Large intestine (tissue), 12 donors: ENCODE measurements at places on chromosomes 1 and 21. TPM values are rescaled to one million over a fixed set of nuclear protein-coding genes. Genes with fewer than 3 reads are reported as not detected.

Gene ARHGAP29
- 10.7 TPM for polyA plus RNA-seq

- DNase-seq: peak; percentile 61
These were observed 20.3 kb downstream of the ARHGEF10L start for GRCh38 chr1:17559615-17560419.

DNA sequence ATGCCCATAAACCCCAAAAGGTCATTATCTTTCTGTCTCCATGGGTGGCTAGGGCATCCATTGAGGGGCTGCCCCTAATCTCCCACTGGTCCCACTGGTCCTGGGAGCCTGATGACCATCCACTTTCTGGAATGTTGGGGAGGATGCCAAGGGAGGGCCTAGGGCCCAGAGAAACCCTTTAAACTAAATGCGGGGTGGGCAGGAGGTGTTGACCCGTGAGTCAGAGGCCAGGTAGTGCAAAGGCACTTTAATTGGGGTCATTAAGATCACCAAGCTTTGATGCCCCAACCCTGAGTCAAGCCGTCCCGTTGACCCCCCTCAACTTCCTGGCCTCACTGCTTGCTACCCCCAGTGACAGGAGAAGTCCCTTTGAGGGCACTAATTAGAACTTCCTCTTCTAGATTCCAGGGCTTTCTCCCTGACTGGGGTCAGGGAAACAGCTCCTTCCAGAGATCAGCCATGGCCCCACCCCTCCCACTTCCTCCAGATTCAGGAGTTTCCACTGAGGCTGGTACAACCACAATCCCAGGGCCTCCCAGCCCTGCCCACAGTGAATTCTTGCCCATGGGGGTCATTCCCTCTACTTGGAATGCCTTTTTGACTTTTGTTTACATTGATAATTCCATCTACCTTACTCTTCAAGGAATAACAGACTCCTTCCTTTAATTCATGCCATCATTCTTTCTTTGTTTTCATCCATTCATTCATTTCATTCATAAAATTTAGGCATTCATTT, 15.5 kb upstream of the SERINC2 start:
- DNase-seq: no peak

DNA sequence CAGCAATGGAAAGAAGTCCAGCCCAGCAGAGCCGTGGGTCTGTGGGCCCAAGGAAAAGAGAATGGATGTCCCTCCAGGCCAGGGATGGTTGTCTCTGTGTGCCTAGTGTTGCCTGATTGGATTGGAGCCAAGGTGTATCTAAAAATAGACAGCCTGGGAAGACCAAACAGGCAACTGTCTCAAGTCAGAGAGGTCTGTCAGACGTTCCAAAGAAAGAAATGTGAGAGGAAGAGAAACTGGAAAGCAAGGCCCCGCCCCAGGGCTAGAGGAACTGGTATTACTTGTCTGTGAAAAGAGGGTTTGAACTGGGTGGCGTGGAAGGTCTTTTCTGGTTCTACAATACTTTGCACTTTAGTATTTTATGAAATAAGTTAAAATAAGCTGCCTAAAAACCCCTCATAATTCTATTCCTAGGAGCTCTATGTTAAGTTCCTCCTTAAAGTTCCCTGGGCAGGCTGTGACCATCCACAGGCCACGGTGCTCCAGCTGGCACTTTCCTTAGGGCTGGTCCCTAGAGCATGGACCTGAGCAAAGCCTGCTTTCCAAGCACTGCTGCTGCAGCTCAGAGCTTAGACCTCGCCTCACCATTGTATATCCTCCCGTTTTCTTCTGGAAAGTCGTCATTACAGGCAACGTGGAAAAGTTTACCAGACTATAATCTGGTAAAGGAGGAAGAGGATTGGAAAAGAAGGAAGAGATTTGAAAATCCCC, 151.6 kb downstream of the DISC1 start:
- peak; percentile 11 for DNase-seq

Gene NIBAN1
- polyA plus RNA-seq: 5.1 TPM

Gene RPRD2
- 33.2 TPM for polyA plus RNA-seq

GRCh38 chr1:197811769-197812168, 36.5 kb upstream of the DENND1B start:
- no peak for DNase-seq

Gene SERTAD4
- 2.2 TPM for polyA plus RNA-seq

DNA sequence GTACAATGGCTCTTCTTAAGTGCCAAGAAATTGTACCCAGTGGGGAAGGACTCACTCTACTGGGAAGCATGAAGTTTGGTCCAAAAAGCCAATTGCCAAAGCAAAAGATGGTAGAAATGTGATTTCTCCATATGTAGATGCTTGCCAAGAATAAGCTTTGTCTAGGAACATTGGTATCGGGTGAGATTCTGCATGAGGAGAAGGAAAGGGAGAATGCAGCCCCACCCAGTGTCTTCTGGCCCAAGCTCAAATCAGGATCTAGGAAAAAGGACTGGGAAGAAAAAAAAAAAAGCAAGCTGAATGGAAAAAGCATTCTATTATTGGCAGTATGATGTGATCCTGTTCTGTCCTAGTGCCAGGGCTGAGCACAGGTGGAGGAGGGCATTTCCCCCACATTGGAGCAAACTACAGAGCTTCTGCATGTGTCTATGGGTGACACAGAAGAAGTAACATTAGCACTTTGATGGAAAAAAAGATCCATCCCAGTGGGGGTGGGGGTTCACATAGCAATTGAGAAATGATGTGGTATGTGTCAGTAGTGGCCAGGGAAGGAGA, 226.6 kb downstream of the KCNH1 start:
- DNase-seq: no peak

Gene TRIM67
- 1.1 TPM for polyA plus RNA-seq

DNA sequence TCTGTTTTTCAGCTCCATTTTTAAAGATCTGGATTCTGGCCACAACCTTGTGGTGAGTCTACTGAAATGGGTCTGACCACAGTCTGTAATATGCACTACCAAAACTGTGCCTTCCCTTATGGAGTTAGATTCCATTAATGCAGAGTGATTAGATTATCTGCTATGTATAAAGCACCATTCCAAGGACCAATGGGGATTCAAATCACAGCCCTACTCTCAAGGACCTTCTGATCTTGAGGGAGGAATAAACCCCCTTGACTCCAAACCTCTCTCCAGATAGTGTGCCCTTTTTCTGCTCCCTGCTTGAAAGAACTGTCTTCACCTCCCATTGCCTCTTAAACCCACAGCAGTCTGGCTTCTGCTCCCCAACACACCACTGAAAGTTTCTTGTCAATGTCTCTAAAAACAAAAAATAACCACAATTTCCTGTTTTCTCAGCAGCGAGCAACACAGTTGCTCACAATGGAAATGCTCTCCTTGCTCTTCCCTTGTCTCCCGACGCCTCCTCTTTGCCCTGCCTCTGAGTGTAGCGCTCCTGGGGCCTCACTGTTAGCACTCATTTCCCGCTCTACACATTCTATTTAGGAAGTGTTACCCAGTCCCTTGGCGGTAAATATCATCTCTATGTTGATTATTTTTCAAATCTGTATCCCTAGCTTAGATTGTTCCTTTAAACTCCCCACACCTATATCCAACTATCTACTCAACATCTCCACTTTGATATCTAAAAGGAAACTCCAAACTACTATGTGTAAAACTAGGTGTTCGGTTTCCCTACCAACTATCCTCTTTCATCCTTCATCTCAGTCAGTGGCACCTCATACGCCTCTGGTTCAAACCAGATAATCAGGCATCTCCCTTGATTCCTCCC, 13.6 kb downstream of the PCNX2 start:
- no peak for DNase-seq

DNA sequence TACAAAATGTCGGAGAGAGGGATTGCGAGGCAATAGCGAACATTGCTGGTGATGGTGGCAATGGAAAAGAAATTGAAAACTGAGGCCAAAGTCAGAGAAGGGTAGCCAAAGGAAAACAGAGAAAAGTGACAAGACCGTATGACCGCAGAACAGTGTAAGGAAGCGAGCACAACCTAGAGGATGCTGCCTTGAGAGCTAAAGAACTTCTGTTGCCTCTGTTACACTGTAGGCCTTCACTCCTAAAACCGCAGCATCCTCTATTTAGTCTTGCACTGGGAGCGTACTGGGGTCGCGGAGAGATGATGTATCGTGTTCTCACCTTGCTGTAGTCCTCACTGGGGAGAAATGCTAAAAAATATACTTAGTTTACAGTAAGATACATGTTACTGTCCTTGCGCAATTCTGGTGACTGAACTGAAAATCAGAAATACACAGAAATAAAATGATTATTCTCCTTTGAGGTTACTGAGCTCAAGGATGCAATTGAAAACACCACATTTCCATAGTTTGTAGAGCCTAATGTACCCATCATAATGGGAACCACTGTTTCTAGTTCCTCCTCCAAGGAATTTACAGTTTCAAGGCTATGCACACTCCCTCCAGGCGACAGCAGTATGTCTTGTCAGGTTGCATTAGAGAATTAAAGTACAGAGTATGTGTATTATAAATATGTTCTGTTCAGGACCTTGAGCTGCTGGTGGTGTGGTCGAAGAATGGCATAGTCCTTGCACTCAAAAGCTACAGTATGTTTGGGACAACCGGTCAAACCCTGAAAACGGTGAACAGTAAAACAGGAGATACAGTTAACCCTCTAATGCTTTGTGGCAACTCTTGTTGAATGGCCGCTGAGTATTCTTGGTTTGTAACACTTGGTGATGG, 1.3 kb downstream of the NEK7 start:
- peak; percentile 51 for DNase-seq

GRCh38 chr1:214514819-214515383, 36.5 kb downstream of the PTPN14 start:
- no peak for DNase-seq

Gene KCNJ9
- polyA plus RNA-seq: 0.36 TPM
